ENCODE measurements at places on chromosomes 2 and 18.

- DNase-seq = no peak
Measured at GRCh38 chr2:122328816-122329215, 573.4 kb downstream of the TSN start.

GRCh38 chr18:24238387-24238786 lies 99.5 kb downstream of the CABYR start:
- DNase-seq = no peak

GRCh38 chr2:10009811-10010781 lies 33.3 kb upstream of the KLF11 start:
- DNase-seq = peak; percentile 68

GRCh38 chr2:112486895-112487294 lies 4.9 kb downstream of the TTL start:
- DNase-seq = no peak

GRCh38 chr2:33494155-33494779 lies 17.8 kb downstream of the RASGRP3 start:
- peak; percentile 62 for DNase-seq

GRCh38 chr2:24365826-24366225 lies 5.5 kb upstream of the ITSN2 start:
- no peak for DNase-seq

DNA sequence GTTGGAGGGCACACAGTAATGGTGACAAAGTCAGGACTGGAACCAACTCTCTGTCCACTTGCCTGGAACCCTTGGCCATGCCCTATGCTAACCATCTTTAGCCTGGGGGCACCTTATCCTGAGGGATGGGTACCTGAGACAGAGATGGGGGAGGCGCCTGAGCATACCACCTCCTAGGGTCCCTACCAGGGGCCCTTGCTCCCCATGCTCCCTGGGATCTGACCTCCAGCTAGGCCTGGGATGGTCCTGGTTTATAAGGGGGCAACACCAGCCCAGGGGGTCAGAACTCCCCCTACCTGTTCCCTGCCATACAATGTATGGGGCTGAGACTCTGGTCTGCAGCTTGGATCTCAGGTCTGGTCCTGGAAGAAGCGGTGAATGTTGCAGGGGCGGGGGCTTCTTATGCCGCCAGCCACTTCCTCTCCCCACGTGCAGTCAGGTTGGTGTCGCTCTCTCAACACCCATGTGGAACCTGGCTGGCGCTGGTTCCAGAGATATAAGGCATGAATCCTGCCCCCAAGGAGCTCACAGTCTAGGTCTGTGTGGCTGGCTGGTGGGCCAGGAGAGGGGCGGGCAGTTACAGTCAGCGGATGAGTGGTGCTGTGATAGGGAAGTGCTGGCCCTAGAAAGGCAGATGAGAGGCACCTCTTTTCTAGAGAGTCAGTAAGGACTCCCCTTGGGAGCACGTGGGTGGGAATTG lies 3.8 kb upstream of the TOGARAM2 start:
- DNase-seq = no peak

GRCh38 chr18:76569644-76570419 lies 74.8 kb upstream of the ZNF516 start:
- DNase-seq = no peak

DNA sequence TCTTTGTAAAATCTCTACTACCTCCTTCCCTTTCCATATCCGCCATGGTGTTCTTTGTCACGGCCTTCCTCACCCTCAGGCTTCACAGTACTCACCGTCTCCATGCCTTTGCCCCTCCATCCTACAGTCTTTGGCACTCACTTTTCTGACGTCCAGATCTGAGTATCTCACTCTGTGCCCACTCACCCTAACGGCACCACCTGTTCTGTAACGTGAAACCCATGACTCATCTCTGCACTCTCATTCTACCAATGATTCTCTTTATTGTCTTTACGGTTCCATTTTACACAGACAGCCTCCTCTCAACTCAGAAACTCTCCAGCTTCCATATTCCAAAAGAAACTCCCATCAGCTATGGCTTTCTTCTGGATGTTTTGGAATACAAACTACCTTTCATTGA lies 56.7 kb downstream of the NETO1 start:
- DNase-seq = no peak

- DNase-seq = no peak
Measured at GRCh38 chr18:74282755-74283554, 8.8 kb downstream of the CYB5A start.

All from mesenchymal stem cell (in vitro differentiated cells and primary cell).